CD4-positive, alpha-beta T cell treated with Interleukin-17A for 4 hours (primary cell): ENCODE measurements at places on chromosomes 6 and 20.
A peak's percentile ranks its signal among the peaks of the same experiment; 100 is the strongest.

DNA sequence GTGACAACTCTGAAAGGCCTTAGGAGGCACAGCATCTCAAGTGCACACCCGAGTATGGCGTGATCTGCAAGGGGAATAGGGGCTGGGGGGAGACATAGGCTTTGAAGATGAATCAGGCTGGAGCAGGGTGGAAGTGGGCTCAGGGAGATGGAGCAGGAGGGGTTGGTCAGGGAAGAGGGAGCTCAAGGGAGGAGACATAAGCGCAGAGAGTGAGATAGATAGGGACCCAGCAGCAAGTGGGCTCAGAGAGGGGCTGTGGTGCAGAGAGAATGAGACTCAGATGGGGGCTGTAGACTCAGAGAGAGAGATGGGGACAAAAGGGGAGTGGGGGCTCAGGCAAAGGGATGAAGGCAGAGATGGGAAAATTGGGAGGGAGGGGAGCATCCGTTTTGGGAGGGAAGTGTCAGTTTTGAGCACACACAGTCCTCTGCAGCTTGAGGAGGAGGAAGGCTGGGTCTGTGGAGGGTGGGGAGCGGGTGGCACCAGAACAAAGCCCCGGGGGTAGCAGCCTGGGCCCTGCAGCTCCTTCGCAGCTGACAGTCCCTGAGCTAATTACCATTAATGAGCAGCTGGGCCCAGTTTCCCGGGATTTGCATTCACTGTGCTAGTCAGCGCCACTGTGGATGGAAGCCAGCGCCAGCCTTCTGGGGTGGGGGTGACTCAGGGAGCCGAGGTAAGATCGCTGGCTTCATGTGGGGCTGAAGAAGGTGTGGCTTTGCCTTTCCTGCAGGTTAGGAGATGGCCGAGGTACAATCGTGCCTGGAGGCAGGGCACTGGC, 18.7 kb downstream of the SRXN1 start:
- DNase-seq, result no peak

DNA sequence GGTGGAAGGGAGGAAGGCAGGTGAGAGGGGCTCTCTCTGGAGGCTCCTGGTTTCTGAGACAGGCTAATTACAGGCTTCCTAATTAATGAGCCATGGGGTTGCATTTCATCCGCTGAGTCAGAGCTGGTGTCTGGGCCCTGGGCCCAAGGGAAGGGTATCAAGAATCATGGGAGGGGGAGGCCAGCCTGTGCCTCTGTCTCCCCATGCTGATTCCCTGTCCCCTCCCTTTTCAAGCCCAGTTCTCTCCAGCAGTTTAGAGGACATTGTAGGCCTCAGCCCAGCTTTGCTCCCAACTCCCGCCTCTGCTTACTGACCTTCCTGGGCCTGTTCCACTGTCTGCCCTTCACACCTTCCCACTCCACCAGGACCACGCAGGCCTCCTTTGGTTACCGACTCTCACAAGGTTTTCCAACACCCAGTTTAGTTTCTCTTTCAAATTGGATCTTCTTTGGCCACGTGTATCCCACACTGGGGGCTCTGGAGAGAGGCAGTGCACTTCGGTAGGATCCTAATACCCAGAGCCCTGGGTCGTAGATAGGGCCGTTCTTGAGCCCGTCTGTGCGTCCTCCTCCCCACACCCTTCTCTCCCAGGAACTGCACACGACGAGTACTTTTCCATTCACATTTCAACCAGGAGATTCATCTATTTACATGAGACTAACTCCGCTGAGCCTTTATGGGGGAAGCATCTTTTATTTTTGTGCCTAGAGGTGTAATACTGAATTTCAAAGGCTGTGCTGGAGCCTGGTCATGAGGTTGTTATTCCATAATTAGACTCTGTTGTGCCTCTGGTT, 18.2 kb upstream of the AVP start:
- DNase-seq, result no peak

DNA sequence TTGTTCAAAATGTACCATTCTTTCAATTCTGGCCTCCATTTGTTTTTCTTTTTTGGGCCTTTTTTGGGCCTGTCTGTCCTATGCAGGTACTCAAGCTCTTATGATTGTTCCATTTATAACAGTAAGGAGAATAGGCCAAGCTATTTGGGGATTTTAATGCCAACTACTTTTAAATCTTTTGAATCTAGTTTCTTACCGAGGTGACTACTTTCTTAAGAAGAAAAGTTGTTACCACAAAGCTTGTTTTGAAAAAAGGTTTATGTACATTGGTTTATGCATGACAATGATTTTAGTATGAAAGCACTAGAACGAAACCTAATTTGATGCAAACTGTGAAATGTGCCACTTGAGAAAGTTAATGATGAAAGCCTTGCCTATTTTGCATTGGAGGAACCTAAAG, 98.3 kb upstream of the MTHFD1L start:
- DNase-seq, result no peak

DNA sequence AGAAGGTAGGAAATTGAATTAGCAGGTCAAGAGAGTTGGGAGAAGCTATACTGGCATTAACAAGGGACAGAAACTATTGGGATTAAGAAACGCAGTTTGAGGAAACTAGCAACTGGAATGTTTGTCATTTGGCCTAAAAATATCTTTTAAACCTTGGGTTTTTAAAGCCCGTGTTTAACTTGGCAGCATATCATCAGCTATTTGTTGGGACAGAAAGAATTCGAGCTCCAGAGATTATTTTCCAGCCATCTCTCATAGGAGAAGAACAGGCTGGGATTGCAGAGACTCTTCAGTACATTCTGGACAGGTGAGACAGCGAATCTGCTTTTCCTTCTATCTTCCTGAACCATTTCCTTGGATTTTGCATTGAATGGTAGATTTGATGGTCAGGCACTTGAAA, 17.8 kb downstream of the ACTR5 start:
- no peak for DNase-seq

- no peak for DNase-seq
Observed at GRCh38 chr6:63740709-63741108, 105.1 kb downstream of the PHF3 start.

- DNase-seq, result no peak
Observed at GRCh38 chr20:21511485-21511849, 2.4 kb downstream of the NKX2-2 start.

DNA sequence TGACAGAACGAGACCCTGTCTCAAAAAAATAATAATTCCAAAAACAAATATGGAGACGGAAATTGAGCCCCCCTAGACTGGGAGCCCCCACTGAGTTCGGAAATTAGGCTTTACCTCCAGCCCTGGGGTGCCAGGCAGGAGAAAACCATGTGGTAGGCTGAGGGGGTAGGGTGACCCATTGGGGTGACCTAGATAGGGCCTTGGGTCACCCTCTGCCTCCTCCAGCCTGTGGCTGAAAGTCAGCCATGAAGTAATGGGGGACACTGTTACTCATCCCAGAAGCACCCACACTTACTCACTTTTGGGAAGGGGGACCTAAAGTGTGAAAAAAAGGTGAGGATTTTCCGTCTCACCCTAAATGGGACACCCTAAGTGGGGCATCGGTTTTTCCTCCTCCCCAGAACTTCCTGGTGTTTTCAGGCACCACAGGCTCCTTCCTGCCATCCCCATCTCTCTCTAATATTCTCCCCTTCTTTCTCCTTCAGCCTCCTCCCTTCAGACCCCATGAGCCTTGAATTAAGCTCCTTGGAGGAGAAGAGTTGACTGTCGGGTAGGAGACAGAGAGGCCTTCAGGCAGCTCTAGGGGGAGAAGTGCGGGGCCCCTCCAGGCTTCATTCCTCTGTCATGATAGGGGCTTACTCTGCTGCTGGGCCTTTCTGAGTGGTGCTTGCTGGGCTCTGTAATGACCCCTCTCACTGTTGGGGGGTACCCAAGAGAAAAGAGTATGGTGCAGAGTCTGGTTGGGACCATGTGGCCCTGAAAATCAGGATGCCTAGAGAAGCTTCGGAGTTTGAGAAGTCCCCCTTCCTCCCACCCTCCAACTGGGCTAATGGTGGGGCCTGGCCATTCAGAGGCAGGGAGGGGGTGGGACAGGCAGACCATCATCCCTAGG, 2.4 kb downstream of the LTB start:
- no peak for DNase-seq

- no peak for DNase-seq
Observed at GRCh38 chr20:39013662-39014109, 51.5 kb downstream of the DHX35 start.

DNA sequence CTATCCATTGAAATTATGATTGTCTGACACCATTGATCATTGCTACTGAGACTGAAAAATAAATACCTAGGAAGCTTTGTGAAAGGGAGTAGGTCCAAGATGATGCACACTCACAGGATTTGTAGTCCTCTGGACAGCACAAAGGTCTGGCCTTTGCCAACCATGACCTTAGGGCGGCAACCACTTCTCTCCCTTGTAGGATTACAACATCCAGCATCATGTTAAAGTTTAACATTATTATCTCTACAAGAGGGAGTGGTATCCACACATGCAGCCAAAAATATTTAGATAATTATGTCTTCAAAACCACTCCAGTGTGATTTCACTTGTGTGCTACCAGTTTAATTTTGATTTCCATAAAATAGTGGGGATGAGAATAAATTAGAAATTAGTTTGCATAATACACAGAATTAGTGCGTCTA, 51.1 kb upstream of the NHSL1 start:
- DNase-seq, result no peak

DNA sequence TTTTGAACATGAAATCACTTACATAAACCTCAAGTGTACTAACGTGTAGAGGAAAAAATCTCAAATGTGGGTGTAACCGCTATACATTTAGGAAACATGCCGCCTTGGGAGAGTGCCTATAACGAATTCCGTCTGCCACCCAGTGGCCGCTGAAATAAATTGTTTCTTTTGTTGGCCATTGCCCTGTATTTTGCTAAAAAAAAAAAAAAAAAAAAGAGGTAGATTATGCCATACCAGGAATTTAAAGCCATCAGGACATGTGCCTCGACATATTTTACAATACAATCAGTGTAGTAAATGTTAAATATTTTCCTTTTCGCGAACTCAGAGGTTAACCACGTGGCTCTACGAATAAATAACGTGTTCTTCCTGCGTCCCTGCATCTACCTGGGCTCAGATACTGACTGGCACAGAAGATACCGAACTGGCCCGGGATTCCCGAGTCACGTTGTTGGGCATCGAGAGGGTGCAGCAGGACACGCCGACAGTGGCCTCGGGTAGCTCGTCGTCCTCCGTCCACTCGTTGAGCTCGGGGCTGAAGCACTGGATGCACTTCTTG, 14.3 kb downstream of the KLHL31 start:
- DNase-seq, result peak; percentile 76

GRCh38 chr20:8587251-8587650, 455.2 kb downstream of the PLCB1 start:
- no peak for DNase-seq

- no peak for DNase-seq
Observed at GRCh38 chr6:25127076-25127837, 151.9 kb upstream of the CARMIL1 start.

- no peak for DNase-seq
Observed at GRCh38 chr6:72216222-72217068, 330.1 kb downstream of the RIMS1 start.

DNA sequence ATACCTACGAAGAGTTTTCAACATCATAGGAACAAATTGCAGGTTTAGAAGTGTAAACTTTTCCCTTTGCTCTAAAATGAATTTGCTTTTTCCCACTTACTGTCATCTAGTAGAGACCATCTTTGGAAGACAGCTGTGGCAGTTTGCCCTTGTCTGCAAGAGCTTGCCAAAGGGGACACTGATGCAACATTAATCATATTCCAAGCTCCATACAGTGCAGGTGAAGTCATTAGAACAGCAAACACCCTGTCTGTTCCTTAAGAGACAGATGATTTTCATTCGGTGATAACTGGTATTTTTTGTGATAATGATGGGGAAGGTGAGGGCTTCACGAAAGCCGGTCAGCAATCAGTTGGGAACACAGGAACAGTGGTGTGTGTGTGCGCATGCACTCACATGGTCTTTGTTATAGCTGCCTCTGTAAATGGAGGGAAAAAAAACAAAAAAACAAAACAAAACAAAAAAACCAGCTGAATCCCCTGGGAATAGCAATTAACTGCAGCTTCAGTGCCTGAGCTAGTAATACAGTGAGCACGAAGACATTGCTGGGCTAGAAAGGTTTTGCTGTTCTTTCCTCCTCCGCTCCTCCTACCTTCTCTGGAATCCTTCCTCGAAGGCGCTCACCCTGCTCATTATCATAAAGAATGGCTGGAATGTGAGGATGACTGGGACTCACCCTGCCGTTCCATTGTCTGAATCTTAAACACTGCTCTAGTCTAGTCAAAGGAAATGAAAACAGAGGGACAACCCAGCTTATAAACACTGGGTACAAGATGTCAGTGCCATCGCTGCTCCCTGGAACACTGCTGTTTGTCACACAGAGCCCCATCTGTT, 35.2 kb upstream of the KIF13A start:
- DNase-seq, result no peak

GRCh38 chr6:39041072-39041471, 7.5 kb upstream of the GLP1R start:
- no peak for DNase-seq

DNA sequence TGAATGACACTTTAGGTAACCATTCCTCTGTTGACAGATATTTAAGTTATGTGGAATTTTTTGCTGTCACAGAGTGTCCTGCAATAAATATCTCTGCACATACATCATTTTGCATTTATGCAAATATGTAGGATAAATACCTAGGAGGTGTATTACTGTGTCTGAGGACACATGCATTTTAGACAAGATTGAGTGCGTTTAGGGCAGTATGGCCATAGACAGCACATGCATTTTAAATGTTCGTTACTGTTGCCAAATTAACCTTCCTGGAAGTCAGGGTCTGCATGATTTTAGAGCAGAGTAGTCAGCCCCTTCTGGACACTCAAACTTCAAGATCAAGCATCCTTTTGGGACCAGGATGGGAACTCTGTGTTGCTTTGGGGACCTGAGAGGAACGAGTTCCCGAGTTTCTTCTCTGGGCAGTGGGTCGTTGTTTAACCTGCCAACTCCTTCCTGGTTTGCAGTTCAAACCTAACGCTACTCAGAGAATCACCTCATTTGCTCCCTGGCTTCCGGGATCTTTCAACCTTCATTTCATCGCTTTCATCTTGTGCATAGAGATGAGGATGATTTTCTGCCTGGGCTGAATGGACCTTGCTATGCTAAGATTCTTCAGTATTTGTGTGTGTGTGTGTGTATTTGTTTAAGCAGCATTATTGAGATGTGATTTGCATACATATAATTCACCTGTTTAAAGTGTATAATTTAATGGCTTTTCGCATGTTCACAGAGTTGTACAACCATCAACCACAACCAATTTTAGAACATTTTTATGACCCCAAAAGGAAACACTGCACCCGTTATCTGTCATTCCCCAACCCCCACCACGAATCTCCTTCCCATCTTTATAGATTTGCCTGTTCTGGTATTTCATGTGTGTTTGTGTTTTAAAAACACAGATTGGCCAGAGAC, 9.8 kb downstream of the BCAS4 start:
- peak; percentile 56 for DNase-seq
